Vagina (tissue), 2 donors: ENCODE measurements at places on chromosomes 16 and 17.

DNA sequence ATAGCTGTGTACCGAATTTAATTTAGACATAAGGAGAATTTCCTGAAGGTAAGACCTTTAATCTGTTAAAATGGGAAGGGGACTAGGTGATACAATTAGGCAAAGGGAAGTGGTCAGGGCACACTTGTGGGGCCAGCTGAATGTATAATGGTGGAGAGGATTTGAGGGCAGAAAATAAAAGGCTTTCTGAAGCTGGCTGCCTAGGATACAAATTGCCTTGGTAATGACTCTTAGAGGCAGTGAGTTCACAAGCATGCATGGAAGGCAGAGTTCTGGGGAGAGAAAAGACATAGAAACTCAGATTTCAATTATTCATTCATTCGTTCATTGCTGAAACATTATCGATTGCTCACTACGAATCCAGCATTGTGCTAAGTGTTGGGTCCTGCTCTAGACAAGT lies 12.4 kb upstream of the NFAT5 start:
- no peak for DNase-seq
- H3K27ac ChIP-seq, result no peak overlapping the region
- H3K4me3 ChIP-seq, result no peak overlapping the region
- no peaks in the 10 kb centered on the region for H3K36me3 ChIP-seq
- no peaks in the 10 kb centered on the region for H3K27me3 ChIP-seq

DNA sequence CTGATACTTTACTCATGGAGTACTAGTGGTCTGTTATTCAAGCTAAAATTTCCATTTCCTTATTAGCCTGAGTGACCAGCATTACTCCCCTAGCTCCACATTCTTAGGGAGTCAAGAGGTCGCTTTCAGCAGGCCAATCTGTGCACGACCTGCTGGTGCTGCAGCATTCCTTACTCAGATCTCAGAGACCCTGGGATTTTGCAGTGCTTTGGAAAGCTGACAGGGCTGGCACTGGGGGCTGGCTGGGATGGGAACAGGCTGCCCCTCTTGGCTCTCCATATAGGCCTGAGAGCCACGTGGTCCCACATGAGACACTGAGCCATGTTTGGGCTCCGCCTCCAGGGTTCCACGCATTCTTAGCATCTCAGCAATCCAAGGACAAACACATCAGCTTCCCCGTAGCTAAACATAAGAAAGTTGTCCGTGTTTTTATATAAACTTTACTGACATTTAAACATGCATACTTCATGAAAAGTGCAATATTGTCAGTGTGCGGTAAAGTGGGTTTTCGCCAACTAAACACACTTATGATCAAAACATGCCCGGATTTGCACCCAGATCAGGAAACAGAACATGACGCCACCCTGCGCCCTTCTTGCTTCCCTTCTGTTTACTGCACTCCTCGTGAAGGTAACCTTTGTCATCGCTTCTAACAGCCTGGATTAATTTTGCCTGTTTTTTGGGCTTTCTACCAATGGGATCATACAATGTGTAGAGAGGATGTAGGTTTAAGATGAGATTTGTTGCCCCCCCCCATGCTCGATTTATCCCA lies 254.5 kb upstream of the CACNG5 start:
- H3K27ac ChIP-seq, result peak overlapping the region; percentile 51
- no peaks in the 10 kb centered on the region for H3K36me3 ChIP-seq
- H3K27me3 ChIP-seq, result no peaks in the 10 kb centered on the region
- no peak for DNase-seq

GRCh38 chr17:62619417-62620155 lies 7.9 kb upstream of the MRC2 start:
- no peak overlapping the region for H3K27ac ChIP-seq
- H3K27me3 ChIP-seq, result no peaks in the 10 kb centered on the region
- no peak for DNase-seq
- no peak overlapping the region for H3K4me3 ChIP-seq

GRCh38 chr17:47641202-47641601 lies 8.5 kb upstream of the KPNB1 start:
- H3K36me3 ChIP-seq, result no peaks in the 10 kb centered on the region
- DNase-seq, result no peak
- no peak overlapping the region for H3K27ac ChIP-seq
- H3K4me1 ChIP-seq, result no peaks in the 10 kb centered on the region
- H3K27me3 ChIP-seq, result no peaks in the 10 kb centered on the region

DNA sequence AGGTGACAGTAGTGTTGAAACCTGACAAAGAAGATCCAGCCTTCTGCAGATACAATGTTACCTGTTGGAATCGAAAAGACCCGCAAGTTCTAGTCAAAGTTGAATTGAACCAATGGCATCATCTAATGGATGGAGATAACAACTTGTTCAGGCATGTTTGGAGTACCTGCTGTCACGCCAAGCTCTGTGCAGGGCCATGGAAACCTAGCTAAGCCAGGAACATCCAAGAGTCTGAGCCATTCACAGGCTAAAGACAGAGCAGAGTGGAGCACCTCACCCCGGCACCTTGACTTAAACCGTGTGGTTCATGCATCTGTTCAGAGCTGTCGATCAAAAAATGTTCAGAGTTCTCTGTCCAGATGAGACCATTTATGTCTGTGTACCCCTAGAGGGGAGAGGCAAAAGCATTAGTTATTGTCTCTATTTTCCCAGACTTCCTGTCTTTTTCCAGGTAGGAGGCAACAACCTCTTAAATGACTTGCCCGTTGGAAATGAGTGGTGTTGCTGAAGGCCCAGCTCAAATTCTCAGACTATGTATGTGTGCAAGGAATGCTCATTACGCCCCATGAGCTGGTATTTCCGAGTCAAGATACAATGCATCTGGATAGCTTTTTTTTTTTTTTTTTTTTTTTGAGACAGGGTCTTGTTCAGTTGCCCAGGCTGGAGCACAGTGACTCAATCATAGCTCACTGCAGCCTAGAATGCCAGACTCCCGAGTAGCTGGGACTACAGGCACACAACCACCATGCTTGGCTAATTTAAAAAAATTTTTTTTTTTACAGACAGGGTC lies 44.9 kb upstream of the XYLT1 start:
- H3K27me3 ChIP-seq, result no peaks in the 10 kb centered on the region
- no peak overlapping the region for H3K27ac ChIP-seq
- no peak for DNase-seq
- H3K4me3 ChIP-seq, result no peak overlapping the region
- peaks cover 4% of the 10 kb centered on the region for H3K4me1 ChIP-seq
- no peaks in the 10 kb centered on the region for H3K36me3 ChIP-seq

- H3K27me3 ChIP-seq, result no peaks in the 10 kb centered on the region
- DNase-seq, result no peak
- H3K4me1 ChIP-seq, result peaks cover 4% of the 10 kb centered on the region
- no peak overlapping the region for H3K4me3 ChIP-seq
- H3K36me3 ChIP-seq, result no peaks in the 10 kb centered on the region
- H3K27ac ChIP-seq, result no peak overlapping the region
Measured at GRCh38 chr16:1863681-1864460, 8.1 kb downstream of the MEIOB start.

DNA sequence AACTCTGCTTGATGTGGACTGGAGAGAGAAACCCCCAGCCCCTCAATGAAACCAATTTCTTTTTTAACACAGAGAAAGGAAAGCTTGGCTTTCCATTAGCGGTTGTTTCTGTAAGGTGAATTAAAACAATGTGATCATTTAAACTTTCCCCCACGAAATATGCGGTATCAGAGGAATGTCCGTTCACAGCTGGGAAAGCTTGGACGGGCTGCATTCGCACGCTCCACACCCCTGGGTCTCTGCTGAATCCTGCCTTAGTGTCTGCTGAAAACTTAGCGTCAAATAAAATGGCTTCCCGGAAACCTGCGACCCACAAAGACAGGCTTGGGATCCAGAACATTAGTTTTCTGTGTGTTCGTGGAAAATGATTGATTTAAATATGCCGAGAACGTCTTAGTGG lies 71.7 kb downstream of the C16orf95 start:
- no peaks in the 10 kb centered on the region for H3K36me3 ChIP-seq
- H3K27ac ChIP-seq, result no peak overlapping the region
- peaks cover 7% of the 10 kb centered on the region for H3K4me1 ChIP-seq
- no peaks in the 10 kb centered on the region for H3K27me3 ChIP-seq
- H3K4me3 ChIP-seq, result no peak overlapping the region
- DNase-seq, result no peak

GRCh38 chr17:49450735-49451134 lies 36.1 kb upstream of the PHB1 start:
- no peaks in the 10 kb centered on the region for H3K36me3 ChIP-seq
- no peak overlapping the region for H3K27ac ChIP-seq
- H3K4me1 ChIP-seq, result no peaks in the 10 kb centered on the region
- H3K4me3 ChIP-seq, result no peak overlapping the region
- H3K27me3 ChIP-seq, result no peaks in the 10 kb centered on the region

DNA sequence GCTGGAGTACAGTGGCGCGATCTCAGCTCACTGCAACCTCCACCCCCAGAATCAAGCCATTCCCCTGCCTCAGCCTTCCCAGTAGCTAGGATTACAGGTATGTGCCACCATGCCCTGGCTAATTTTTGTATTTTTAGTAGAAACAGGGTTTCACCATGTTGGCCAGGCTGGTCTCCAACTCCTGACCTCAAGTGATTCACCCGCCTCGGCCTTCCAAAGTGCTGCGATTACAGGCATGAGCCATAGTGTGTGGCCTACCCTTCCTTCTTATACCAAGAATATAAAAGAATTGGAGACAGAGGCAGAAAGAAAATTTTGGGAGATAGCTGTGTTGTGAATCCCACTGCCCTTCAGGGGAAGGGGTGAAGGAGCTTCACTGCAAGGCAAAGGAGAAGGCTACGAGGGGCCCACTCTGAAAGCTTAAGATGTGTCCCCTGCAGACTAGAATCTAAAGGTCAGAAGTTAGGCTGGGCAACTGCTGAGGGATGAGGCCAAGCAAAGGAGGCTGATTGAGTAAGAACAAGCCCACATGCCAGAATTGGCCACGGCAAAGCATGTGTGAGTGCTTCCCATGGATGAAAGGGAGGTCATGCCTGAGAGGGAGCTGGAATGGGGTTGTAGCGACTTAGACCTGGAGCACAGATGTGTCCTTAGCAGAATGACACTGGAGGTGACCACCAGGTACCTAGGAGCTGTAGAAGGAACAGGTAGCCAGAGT lies 8.4 kb upstream of the CRYBA1 start:
- no peaks in the 10 kb centered on the region for H3K36me3 ChIP-seq
- no peak for DNase-seq
- no peaks in the 10 kb centered on the region for H3K27me3 ChIP-seq
- H3K4me3 ChIP-seq, result no peak overlapping the region
- H3K4me1 ChIP-seq, result peaks cover 5% of the 10 kb centered on the region

- H3K4me3 ChIP-seq, result no peak overlapping the region
- no peak overlapping the region for H3K27ac ChIP-seq
- DNase-seq, result no peak
- no peaks in the 10 kb centered on the region for H3K4me1 ChIP-seq
Measured at GRCh38 chr17:80511222-80512180, 33.1 kb upstream of the RPTOR start.

DNA sequence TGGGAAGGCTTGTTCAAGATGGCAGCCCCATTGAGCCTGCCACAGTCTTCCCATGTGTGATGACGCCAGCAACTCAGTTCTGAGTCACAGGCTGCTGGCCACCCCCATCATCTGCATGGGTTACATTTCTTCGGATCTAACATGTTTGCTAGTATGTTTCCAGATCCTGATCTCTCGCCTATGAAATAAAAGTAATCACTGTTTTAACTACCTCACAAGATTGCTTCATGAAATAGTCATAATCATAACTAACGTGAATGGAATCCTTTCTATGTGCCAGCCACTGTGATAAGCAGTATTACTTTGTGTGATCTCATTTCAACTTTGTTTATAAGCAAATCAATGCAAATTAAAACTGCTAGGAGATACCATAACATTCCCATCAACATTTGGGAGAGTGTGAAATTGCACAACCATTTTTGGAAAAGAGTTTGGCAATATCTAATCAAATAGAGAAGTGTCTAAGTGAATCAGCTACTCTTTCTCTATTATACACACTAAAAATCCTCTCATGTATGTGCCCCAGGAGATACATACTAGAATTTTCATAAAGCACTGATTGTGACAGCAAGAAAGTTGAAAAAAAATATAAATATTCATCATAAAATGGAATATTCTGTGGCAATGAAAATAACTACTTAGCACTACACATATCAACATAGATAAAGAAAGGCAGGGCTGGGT lies 300.2 kb upstream of the IRX5 start:
- H3K36me3 ChIP-seq, result no peaks in the 10 kb centered on the region
- no peak overlapping the region for H3K27ac ChIP-seq
- H3K4me1 ChIP-seq, result no peaks in the 10 kb centered on the region
- H3K4me3 ChIP-seq, result no peak overlapping the region
- no peak for DNase-seq

DNA sequence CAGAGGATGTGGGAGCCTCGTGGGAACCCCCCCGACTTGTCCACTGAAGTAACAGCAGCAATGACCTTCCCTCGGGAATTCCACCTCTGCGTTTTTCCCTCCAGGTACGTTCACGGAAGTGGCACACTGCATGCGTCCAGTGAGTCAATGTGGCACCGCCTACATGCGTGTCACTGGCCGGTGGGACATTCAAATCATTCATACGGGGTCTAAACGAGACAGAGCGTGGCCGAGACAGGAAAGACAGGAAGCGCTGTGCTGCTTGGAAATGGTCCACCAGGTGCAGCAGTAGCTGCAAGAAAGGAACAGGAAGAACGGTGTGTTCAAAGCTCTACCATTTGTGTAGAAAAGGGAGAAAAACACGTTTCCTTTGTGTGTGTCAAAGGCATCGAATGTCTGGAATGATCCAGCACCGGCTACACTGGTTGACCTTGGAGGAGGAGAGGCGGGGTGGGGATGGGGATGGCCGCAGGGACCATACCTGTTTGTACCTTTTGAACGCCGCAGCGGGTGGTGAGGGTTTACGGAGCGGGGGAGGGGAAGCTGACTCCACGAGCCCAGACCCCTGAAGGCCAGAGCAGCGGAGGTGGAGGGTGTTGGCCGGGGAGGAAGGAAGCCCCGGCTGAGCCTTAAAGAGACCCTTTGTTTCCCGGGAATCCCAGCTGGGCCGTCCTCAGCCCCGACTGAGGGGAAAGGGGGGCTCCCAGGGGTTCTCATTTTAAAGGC lies 1.7 kb upstream of the PGAP6 start:
- peak overlapping the region; percentile 18 for H3K27ac ChIP-seq
- DNase-seq, result no peak
- no peaks in the 10 kb centered on the region for H3K27me3 ChIP-seq
- H3K36me3 ChIP-seq, result no peaks in the 10 kb centered on the region
- H3K4me1 ChIP-seq, result peaks cover 44% of the 10 kb centered on the region
- peak overlapping the region; percentile 66 for H3K4me3 ChIP-seq

GRCh38 chr16:87515475-87516330 lies 22.9 kb upstream of the ZCCHC14 start:
- H3K36me3 ChIP-seq, result no peaks in the 10 kb centered on the region
- H3K4me1 ChIP-seq, result peaks cover 24% of the 10 kb centered on the region
- no peak for DNase-seq

DNA sequence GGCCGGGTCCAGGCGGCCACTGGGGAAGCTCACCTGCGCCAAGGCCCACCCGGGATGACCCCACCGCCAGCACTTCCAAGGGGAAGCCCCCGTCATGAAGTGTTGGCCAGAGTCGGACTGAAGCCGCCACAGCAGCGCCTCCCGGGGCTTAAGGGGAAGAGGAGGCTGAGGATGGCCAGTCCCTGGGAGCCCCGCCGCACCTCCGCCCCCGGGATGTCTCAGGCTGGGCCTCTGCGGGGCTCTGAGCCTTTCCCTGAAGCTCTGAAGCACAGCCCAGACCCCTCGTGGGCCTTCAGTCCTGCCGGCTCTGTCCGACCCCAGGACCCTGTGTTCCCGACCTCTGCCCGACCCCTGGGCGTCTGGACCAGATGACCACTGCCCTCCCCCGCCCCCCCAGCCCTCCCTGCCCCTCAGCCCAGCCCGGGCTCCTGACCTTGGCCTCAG lies 42.8 kb upstream of the ACSF3 start:
- no peak overlapping the region for H3K4me3 ChIP-seq
- H3K36me3 ChIP-seq, result no peaks in the 10 kb centered on the region
- H3K27me3 ChIP-seq, result no peaks in the 10 kb centered on the region

GRCh38 chr16:57196286-57196685 lies 10.2 kb downstream of the RSPRY1 start:
- H3K36me3 ChIP-seq, result no peaks in the 10 kb centered on the region
- H3K4me3 ChIP-seq, result no peak overlapping the region
- H3K4me1 ChIP-seq, result peaks cover 33% of the 10 kb centered on the region
- no peak for DNase-seq
- H3K27me3 ChIP-seq, result no peaks in the 10 kb centered on the region
